AML-193 (cell line): ENCODE measurements at places on chromosomes 6 and 20.

DNA sequence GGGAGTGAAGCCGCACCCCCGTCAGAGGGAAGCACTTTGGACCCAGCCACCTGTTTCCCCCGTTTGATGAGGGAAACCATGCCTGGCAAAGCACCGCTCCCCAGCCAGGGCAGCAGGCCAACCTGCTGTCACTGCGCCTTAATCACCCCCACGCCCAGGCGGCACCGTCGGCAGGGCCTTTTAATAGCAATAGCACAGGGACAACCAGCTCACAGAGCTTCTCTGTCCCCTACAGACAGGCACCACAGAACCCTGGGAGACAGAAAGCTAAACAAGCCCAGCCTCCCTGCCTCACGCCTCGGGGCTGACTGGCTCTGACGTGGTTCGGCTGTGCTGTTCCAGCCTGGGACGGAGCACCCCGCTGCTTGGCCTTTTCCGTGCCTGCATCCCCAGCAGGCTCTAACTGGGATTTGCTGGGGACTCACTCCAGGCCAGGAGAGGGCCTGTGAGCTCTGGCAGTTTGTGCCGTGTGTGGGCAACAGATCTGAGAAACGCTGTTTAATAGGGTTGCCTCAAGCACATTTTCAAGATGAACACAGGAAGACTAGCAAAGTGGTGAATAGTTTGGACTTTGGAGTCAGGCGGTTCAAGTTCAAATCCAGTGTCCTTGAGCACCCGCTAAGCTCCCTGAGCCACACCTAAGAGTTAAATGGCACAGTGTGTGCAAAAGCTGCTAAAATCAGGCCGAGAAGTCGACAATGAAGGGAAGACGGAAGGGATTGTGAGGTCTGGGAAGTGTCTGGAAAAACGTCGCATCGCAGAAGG, 223.8 kb downstream of the NRN1 start:
- no peak for DNase-seq

GRCh38 chr20:58981628-58982364, 740 bp downstream of the NELFCD start:
- peak; percentile 7 for DNase-seq

DNA sequence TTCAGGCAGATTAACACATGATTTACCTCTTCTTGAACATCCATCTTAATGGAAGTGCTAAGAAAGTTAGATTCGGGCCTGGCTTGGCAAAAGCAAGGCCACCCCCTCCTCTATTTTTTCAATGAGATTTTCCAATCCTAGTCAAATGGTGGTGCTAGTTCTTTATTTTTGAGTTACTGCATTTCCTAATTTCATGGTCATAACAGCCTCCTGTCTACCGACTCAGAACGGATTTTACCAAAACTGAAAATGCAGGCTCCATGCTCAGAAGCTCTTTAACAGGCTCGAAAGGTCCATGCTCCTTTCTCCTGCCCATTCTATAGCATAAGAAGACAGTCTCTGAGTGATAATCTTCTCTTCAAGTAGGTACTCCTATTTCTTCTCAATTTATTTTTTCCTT, 117.2 kb upstream of the ESR1 start:
- DNase-seq = peak; percentile 85

DNA sequence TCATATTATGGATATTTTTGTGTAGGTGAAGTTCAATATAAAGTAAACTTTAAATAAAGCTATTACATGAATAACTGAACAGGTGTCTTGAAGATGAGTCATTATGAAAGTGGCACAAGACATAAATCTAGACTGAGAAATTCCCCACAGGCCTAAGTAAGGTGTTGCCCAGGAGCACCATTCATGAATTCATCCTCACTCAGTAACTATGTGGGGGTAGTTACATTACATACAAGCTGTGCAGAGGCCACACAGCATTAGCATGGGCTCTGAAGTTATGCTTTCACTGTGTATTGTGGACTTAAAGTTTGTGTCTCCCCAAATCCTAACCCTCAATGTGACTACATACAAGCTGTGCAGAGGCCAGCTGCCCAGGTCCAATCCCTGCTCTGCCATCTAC, 65.9 kb downstream of the BCAS1 start:
- no peak for DNase-seq

GRCh38 chr6:165794179-165794601, 131.1 kb upstream of the PDE10A start:
- no peak for DNase-seq

GRCh38 chr6:73180076-73180738, 45.1 kb downstream of the KHDC1L start:
- no peak for DNase-seq

DNA sequence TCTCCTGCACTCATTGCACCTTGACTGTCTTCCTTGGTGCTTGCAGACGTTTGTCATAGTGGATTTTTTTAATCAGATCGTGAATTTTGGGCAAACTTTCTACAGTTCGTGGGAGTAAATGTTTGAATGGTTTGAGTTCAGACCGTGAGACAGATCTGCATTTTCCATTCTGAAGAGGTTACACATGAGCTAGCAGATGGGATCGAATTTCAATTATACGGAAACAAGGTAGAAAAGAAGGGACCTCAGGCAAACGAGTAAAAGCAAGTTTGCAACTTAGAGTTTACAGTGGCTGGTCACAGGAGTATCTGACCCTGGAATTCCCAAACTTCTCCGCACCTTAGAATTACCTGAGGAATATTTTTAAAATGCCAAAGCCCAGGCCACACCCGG, 17.2 kb upstream of the NCR2 start:
- DNase-seq = no peak

DNA sequence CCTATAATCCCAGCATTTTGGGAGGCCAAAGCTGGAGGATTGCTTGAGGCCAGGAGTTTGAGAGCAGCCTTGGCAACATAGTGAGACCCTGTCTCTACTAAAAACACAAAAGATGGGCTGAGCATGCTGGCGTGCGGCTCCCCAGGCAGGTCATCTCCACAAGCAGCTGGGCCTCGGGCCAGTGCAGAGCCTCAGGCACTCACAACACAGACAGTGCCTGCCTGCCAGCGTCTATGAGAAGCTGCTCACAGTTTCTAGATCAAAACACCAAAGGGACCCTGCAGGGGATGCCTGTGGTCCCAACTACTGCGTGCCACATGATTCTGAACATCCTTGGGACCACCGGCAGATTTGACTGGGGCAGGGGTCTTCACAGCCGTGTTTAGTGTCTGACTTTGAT, 59.4 kb downstream of the GINS1 start:
- DNase-seq = no peak

GRCh38 chr20:11380283-11380682, 537.4 kb upstream of the BTBD3 start:
- no peak for DNase-seq

GRCh38 chr6:26382121-26382520, 787 bp upstream of the BTN2A2 start:
- no peak for DNase-seq

DNA sequence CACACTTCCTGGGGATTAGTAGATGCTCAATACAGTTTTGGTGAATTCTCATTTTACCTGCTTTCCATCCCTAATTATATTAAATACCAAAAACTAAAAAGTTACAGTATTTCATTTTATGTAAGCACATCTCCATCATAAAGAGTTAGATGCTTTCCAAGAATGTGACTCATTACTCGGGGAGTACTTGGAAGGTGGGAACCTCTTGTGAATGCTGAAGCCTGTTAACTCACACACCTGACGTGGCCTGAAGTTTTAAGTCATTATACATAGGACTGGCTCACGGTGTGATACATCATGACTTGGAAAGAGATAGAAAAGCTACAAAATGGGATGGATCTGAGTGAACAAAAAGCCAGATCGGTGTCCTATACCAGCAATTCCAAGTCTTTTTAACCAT, 2.2 kb upstream of the OSER1 start:
- no peak for DNase-seq

DNA sequence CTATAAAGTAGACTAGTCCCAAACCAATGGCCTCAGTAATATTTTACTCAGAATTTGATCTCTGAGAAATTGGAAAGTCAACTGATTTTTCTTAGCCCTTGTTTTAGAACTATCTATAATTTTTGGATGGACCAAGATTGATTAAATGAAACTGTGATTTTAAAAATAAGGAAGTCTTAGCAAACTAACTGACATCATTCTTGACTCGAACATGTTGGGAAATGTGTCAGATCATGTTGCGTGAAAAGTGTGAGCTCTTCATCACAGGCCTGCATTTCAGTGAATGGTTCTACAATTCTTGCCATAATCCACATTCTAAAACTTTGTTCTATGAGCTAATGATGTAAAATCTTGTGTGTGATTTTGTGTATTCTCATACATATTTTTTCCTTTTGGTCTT, 11.0 kb downstream of the TNFAIP3 start:
- peak; percentile 15 for DNase-seq

DNA sequence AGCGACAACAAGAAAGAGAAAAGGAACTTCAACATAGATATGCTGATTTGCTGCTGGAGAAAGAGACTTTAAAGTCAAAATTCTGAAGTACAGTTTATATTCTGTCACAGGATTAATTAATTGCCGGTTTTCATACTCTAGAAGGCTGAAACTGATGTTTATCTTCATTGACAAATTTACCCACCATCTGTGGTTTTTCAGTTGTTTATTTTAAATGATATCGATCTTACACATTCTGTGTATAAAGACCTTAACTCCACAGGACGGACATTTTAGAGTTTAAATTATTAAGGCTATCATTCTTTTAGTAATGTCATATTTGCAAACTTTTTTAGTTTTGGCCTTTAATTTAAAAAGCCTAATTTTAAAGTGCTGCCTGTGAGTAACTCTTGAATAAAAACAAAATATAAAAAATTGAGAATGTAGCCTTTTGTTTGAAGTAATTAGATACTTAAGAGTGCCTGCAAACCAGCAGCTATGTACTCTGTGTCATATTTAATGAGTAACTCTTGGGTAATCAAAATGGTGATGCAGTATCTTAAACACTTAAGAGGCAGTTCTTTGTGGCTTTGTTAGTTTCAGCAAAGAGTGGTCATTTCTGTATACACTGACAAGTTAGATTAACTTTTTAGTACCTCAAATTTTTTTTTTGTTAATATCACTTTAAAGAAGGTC, 59.3 kb downstream of the CDC5L start:
- DNase-seq = no peak

DNA sequence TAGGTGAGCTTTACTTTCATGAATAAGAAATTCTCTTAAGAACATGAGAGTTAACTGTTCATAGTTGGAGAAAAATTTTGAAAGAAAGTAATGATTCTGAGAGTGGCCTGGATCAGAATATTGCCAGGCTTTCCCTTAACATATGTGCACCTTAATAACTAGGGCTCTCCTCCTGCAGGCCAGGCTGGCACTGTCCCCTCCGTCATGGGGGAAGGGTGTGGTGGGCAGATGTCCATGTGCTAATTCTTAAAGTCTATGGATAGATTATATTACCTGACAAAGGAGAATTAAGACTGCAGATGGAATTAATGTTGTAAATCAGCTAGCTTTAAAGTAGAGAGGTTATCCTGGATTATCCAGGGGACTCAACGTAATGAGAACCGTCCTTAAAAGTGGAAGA, 10.9 kb upstream of the KLHL32 start:
- no peak for DNase-seq

DNA sequence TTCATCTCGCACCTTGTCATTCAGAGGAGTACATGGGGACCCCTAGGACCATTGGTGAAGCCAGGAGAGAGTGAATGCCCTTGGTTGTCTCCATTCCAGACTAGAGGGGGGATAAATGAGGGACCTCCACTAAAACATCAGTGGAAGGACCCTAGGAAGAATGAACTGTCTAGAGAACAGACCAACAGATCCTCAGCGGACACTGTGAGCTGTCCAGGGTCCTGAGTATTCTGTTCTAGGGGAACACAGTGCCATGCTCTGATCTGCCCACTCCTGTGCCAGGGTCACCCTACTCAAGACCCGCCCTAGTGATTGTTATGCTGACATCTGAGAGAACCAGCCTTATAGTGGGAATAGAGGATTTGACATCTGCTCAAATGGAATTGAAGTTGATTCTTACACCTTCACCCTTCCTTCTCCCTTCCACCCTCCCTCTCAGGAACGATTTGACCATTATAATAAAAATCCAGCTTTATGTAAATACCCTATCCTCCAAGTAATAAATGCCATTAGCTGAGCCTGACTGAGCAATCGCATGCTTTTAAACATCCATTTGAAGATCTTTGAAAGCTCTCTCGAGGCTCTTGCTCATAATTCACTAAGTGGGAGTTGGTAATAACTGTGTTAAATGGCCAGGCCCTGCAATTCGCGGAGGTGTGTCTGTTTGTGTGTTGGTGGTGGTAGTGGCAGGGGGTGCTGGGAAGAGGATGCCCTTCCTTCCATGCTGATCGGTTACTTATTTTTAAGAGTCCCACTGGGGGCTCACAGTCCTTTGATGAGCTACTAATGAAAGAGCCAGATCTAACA, 43.6 kb upstream of the SLC32A1 start:
- peak; percentile 2 for DNase-seq

DNA sequence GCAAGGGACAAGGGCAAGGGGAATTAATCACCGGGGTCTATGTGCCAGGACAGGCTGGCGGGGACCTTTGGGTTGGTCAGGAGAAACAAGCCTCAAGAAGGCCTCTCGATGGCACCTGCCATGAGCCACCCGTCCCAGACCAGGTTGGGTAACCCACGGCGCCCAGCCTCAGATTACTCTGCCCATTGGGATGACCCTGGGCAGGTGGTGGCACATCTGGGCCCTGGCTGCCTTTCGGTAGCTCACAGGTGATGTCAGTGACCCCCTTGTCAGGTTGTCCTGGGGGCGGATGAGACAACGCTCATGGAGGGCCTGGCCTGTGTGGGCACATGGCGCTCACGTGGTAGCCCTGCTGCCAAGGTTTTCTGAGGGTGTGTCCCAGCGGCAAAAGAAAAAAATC, 152.2 kb downstream of the SYCP2 start:
- DNase-seq = no peak

DNA sequence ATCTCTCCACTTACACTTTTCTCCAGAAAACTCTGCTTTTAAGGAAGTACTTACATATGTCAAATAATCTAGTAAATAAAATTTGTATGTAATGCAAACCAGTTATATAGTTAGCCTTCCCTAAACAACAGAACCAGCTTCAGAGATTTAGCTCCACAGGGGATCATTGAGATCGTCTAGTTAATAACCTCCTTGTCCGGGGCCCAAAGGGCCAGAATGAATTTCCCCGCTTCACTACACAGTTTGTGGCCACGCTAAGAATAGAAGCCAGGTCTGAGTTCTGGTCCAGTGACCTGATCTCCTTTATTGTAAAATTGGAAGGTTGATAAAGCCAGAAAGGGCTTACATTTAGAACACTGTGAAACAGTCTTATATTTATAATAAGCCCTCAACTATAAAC, 245.2 kb downstream of the TPBG start:
- no peak for DNase-seq

- peak; percentile 91 for DNase-seq
Measured at GRCh38 chr6:149749594-149750135, at the start of gene PCMT1. PCMT1 (plus strand) TSS chr6:149749741; CDS start chr6:149749902, 161 bp downstream.

GRCh38 chr6:22512686-22513427, 56.5 kb upstream of the HDGFL1 start:
- no peak for DNase-seq
